ENCODE measurements at places on chromosomes 3 and 15.

DNA sequence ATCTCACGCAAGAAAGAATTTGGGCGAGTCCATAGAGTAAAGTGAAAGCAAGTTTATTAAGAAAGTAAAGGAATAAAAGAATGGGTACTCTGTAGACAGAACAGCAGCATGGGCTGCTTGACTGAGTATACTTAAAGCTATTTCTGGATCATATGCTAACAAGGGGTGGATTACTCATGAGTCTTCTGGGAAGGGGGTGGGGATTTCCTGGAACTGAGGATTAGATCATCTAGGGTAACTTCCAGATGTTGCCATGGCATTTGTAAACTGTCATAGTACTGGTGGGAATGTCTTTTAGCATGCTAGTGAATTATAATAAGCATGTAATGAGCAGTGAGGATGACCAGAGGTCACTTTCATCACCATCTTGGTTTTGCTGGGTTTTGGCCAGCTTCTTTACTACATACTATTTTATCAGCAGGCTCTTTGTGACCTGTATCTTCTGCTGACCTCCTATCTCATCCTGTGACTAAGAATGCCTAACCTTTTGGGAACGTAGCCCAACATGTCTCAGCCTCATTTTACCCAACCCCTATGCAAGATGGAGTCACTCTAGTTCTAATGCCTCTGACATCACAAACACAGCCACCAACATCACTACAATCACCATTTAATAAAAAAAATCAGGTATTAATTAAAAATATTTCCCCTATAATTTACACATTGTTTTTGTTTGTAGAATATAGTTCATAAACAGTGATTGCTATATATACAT is 890.7 kb upstream of the EPHA6 start:
- peak; percentile 70 for DNase-seq

- no peak for DNase-seq
These were observed 689.6 kb downstream of the MECOM start for GRCh38 chr3:168973897-168974296.

GRCh38 chr3:61961900-61962299 is 400.5 kb downstream of the PTPRG start:
- no peak for DNase-seq

DNA sequence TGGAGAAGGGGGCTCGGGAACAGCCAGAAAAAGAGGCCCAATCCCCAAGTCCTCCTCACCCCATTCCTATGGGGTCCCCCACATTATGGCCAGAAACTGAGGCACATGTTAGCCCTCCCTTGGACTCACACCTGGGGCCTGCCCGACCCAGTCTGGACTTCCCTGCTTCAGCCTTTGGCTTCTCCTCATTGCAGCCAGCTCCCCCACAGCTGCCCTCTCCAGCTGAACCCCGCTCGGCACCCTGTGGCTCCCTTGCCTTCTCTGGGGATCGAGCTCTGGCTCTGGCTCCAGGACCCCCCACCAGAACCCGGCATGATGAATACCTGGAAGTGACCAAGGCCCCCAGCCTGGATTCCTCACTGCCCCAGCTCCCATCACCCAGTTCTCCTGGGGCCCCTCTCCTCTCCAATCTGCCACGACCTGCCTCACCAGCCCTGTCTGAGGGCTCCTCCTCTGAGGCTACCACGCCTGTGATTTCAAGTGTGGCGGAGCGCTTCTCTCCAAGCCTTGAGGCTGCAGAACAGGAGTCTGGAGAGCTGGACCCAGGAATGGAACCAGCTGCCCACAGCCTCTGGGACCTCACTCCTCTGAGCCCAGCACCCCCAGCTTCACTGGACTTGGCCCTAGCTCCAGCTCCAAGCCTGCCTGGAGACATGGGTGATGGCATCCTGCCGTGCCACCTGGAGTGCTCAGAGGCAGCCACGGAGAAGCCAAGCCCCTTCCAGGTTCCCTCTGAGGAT is 10.6 kb downstream of the MAP1A start:
- no peak for DNase-seq

GRCh38 chr3:23170291-23170690 is 32.8 kb upstream of the UBE2E2 start:
- DNase-seq: no peak

- DNase-seq: peak; percentile 21
These were observed 3.1 kb upstream of the ABHD6 start for GRCh38 chr3:58234516-58234931.

GRCh38 chr3:55322638-55323037 is 164.5 kb downstream of the WNT5A start:
- DNase-seq: no peak

- DNase-seq: no peak
These were observed 80.1 kb upstream of the PTX3 start for GRCh38 chr3:157356541-157356940.

GRCh38 chr3:78601249-78601648 is 1166.5 kb downstream of the ROBO1 start:
- no peak for DNase-seq

DNA sequence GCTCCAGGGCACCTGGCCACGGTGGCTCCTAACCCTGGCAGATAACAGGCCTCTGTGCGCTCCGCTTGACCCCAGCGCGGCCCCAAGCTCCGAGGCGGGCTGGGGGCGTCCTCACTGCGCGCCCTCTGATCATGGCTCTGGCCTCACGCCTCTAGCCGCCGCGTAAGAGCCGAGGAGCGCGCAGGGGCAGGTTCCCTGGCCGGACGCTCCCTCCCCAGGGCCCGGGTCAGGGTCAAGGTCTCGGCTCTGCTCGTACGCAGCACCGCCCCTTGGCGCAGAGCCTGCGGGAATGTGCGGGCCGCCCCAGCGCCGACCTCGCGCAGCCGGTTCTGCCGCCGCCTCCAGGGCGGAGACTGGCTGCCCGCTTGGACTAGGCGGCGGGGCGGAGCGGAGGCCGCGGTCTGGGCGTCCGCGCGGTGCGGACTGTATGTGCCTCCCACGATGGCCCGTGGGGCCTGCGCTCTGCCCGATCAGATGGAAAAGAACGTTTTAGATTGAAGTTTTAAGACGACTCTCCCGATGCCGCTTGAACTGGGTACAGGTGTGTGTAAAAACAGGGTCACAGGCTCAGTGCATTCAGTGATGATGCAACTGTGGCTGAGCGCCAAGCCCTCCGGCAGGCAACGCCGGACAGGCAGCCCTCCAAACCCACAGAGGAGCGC is 40.8 kb downstream of the CHST14 start:
- DNase-seq: no peak

DNA sequence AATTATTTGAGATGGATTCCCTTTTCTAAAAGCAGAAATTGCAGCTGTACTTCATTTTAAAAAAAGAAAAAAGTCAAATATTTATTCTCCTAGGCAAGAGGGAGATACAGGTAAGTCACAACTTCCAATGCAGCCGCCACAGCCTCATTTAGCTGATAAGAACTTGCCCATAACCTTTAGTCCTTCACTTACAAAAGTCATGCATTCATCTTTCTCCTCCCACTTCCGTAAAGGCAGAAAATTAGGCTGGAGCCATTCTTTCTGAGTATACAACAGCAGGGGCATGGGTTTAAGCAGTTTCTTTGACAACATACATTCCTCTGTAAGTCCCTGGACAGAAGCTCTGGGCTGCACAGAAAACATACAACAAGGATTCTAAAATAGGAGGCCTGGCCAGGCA is 4.3 kb downstream of the SUCLG2 start:
- DNase-seq: no peak

DNA sequence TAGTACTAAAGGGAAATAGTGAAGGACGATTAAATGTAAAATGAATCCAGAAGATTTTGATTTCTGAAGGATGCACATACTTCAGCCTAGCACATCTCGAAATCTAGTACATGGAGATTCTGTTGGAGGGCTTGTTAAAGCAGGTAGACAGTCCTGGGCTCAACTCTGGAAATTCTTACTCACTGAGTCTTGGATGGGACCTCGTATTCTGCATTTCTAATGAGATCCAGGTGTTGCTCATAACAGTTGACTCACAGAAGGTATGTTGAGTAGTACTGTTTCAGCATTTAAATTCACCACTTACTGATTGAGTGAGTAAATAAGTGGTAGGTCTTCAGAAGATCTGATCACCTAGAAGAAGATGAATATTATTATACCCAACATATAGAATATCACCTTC is 623.4 kb upstream of the SGO1 start:
- no peak for DNase-seq

GRCh38 chr15:91895051-91895450 is 41.5 kb downstream of the SLCO3A1 start:
- no peak for DNase-seq

- DNase-seq: no peak
These were observed 24.8 kb downstream of the GABRA5 start for GRCh38 chr15:26891448-26892181.

GRCh38 chr3:169083163-169083562 is 580.3 kb downstream of the MECOM start:
- DNase-seq: no peak

DNA sequence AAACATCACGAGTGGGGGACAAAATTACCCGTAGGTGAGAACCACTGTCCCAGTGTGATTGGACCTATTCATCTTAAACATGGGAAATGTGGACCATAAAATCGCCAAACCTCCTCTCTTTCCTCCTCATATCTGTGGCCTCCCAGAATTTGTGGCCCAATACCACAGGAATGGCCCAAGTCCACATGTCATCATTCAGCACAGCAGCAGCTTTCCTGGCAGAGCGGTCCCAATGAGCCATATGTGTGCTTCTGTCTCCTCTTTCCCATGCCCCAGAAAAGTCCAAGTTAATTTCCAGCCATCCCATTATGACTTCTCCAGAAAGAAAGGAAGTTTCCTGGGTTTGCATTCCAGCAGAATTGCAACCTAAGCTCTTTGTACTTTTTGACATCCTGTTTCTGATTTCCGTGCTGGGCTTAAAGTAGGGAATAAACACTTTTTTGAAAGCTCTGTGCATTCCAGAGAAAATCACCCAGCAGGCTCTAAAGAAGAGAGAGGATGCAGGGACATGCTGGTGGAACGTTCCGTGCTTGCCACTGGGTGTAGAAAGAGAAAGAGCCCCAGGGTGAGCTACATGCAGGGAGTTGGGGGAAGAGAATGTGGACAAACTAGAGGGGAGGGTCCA is 259.4 kb upstream of the PROK2 start:
- DNase-seq: no peak

GRCh38 chr3:52395503-52395865 is 49.4 kb downstream of the SEMA3G start:
- no peak for DNase-seq

DNA sequence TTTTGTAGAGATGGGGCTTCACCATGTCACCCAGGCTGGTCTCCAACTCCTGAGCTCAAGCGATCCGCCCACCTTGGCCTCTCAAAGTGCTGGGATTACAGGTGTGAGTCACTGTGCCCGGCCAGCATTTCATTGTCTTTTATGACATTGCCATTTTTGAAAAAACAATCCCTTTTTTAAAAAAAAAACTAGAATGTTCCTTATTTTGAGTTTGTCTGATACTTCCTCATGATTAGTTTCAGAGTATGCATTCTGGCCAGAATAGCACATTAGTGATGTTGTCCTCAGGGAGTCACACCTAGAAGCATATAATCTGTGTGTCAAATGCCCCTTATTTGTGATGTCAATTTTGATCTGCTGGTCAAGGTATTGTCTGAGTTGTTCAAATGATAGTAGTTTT is 21.2 kb upstream of the NMD3 start:
- DNase-seq: no peak

DNA sequence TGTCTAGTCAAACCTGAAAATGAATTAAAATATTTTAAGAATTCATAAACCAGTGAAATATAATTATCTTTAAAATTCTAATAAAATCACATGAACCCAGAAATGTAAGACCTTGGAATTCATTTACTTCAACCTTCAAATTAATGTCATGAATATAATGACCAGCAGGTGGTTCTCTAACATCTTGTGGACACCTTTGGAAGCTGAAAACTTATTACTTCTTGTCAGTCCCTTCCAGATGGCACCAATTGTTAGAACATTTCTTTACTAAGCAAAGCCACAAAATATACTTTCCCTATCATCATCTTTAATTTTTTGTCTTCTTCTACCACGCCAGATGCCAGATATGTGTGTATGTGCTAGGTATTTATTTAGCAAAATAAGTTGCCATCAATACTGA is 240.0 kb downstream of the MBNL1 start:
- DNase-seq: no peak

DNA sequence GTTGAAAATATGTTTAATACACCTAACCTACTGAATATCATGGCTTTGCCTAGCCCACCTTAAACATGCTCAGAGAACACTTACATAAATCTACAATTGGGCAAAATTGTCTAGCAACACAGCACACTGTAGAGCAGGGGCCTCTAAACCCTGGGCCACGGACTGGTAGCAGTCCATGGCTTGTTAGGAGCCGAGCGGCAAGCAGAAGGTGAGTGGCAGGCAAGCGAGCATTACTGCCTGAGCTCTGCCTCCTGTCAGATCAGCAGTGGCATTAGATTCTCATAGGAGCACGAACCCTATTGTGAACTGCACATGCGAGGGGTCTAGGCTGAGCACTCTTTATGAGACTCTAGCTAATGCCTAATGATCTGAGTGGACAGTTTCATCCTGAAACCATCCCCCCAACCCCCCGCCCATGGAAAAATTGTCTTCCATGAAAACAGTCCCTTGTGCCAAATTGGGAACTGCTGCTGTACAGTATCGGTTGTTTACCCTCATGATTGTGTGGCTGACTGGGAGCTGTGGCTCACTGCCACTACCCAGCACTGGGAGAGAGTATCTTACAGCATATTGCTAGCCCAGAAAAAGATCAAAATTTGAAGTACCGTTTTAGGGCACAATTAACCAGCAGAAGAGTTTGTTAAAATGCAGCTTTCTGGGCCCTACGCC is 26.1 kb downstream of the CMSS1 start:
- DNase-seq: no peak

DNA sequence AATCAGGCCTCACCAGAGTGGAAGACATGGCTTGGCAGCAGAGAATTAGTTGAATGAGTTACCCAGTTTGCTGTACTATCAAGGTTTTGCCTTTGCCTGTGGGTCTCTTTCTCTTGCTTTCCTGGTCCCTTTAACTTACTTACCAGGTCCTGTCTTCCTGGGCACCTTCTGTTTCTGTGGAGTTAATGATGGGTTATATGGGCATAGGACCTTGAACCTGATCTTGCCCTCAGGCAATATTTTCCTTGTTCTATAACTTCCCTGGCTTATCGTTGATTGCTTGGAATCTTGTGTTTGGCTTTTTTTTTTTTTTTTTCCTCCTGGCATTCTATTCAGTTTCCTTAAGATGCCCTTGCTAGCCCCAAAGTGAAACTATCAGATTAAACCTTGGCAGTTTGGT is 106.8 kb downstream of the HHLA2 start:
- DNase-seq: no peak

- no peak for DNase-seq
These were observed 83.1 kb downstream of the CPN2 start for GRCh38 chr3:194267744-194268653.

Measured in AG04450 (cell line).